Glomerular endothelial cell (primary cell): ENCODE measurements at places on chromosomes 2 and 18. TPM values are rescaled to one million over a fixed set of nuclear protein-coding genes. Genes with fewer than 3 reads are reported as not detected.

GRCh38 chr2:218138047-218138446 is 12.2 kb downstream of the CXCR2 start:
- no peak for DNase-seq

DNA sequence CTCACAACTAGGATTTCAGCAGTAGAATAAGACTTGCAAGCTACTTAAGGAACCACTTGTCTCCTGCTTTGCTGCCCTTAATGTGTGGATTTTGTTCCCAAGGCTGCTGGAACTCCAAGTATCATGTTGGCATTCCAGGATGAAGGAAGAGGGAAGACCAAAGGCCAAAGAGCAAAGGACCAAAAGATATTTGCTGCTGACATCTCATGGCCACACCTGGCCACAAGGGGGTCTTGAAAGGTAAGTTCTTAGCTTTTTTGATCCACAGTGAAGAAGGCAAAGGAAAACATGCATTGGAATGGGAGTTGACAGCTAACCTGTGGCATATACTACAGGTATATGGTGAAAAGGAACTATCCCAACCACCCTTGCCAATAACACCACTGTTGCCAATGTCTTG is 3.9 kb upstream of the MATN3 start:
- DNase-seq, result no peak

Gene DSC2
- total RNA-seq, result 0.64 and 1.8 TPM in 2 replicates

DNA sequence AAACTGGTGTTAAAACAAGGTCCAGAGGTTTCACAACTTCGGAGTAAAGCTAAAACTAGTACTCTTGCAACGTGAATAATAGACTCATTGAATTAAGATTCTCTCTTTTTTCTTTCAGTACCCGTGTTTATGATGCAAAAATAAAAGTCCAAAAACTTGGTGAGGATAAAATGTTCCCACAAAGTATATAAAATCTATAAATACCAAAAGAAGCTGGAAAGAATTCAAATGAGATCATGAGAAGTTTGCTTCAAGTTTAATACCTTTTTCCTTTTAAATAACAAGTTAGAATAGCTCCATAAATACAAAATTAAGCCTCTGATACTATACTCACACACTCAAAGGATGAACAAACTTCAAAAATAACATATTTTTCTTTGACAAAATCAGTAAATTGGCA is 34.0 kb downstream of the METTL4 start:
- no peak for DNase-seq

- DNase-seq, result no peak
These were observed 34.7 kb upstream of the MARCHF7 start for GRCh38 chr2:159677654-159678053.

DNA sequence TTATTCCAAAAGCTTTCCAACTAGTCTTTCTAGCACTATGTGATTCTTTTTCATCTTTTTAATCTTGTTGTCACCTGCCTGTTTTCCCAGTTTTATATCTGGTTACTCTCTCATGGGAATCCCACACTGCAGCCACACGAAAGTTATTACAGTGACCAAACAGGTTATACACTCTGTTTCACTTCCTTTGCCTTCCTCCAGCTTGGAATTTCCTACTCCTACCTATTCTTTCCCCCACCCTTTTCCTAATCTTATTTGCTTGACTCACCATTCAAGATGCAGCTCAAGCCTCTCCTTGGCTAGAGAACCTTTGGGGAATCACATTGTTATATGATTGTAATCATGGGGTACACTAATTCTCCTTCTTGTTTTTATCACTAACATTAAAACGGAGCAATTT is 13.4 kb upstream of the TLK1 start:
- no peak for DNase-seq
